ENCODE measurements at places on chromosomes 11 and 22.

GRCh38 chr11:66044757-66045156, 4.2 kb downstream of the GAL3ST3 start:
- DNase-seq: no peak

DNA sequence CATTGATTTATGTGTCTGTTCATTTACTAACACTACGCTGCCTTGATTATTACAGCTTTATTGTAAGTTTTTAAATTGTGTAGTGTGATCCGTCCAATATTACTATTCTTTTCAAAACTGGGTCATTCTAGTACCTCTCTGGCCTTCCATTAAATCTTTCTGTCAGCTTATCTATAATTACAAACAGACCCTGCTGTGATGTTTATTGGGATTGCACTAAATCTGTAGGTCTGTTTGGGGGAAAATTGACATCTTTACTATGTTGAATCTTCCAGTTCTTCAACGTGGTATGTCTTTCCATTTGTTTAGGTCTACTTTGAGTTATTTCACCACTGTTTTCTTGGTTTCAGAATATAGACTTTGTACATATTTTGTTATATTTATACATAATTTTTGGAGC, 15.6 kb downstream of the CABIN1 start:
- no peak for DNase-seq

- DNase-seq: no peak
Measured at GRCh38 chr11:12845739-12846358, 163.3 kb upstream of the RASSF10 start.

- no peak for DNase-seq
Measured at GRCh38 chr11:122923302-122923701, 40.7 kb downstream of the JHY start.
